Lung microvascular endothelial cell (primary cell): ENCODE measurements at places on chromosomes 7 and 10. TPM values are rescaled to one million over a fixed set of nuclear protein-coding genes. Genes with fewer than 3 reads are reported as not detected.

- peak; percentile 11 for DNase-seq
Measured at GRCh38 chr10:119620241-119621077, 23.7 kb upstream of the TIAL1 start.

The HOXA11 gene
- 0.22 TPM in 1 of 2 replicates, not detected in the other for total RNA-seq

The ATXN7L1 gene
- total RNA-seq: 3.5 and 4.6 TPM in 2 replicates

The UNC5B gene
- 10.9 and 12.9 TPM in 2 replicates for total RNA-seq

- peak; percentile 61 for DNase-seq
Measured at GRCh38 chr10:31134311-31134952, 102.8 kb upstream of the ZNF438 start.

DNA sequence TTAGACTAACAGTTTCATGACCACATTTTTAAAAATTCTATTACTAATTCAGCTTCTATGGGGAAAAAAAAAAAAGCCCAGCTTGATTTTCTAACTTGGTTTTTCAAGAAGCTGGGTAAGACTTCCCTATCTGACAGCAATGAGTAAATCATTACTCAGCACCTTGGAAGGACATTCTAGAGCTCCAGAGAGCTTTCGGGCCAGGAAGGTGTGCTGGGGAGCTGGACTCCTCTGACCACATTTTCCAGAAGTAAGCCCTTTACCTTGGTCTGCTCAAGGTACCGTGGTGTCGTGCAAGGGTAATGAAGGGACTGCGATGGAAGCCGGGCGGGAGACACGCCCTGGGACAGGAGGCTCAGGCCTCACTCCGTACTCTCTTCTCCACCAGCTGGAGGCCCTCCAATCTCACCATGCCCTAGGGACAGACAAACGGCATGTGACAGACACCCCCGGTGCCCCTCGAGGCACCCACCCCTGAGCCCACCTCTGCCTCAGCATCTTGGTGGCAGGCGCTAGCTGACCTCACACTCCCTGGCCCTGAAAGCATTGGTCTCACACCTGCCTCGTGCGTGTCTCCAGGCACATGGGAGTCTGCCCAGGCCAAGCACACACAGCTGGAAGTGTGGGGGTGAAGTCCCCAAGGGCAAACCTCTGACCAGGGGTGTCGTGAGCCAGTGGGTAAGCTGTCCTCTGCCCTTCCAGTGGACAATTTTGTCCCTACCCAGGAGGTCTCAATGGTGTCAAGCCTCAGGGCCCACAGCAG lies 152.1 kb downstream of the OAT start:
- no peak for DNase-seq

DNA sequence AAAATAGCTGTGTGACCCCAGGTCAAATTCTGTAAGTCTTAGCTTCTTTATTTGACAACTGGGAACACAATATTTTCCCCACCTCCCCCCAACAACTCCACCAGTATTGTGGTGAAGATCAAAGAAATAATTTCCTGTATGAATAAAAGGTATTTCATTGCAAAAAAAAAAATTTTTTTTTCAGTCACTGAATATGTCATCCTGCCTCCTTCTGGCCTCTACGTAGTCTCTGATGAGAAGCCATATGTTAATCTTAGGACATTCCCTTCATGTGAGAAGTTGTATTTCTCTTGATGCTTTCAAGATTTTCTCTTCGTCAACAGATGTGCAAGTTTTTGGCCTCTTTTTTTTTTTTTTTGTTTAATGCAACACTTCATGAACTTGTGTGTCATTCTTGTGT lies 33.0 kb downstream of the ZNF33A start:
- DNase-seq: no peak

GRCh38 chr10:71333129-71333887 lies 14.2 kb downstream of the SLC29A3 start:
- DNase-seq: no peak

DNA sequence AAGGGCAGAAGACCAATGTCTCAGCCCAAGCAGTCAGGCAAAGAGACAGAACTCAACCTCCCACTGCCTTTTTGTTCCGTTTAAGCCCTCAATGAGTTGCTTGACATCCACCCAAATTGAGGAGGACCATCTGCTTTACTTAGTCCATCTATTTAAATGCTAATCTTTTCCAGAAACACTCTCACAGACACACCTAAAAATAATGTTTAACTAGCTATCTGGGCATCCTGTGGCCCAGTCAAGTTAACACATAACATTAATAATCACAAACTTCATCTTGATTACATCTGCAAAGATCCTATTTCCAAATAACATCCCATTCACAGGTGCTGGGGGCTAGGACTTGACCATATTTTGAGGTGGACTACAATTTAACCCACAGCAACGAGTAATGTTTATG lies 115.7 kb downstream of the RAB11FIP2 start:
- no peak for DNase-seq

The SPDYE1 gene
- not detected in 2 replicates for total RNA-seq

The POR gene
- 67.6 and 132 TPM in 2 replicates for total RNA-seq

The MRC1 gene
- 148 and 201 TPM in 2 replicates for total RNA-seq

DNA sequence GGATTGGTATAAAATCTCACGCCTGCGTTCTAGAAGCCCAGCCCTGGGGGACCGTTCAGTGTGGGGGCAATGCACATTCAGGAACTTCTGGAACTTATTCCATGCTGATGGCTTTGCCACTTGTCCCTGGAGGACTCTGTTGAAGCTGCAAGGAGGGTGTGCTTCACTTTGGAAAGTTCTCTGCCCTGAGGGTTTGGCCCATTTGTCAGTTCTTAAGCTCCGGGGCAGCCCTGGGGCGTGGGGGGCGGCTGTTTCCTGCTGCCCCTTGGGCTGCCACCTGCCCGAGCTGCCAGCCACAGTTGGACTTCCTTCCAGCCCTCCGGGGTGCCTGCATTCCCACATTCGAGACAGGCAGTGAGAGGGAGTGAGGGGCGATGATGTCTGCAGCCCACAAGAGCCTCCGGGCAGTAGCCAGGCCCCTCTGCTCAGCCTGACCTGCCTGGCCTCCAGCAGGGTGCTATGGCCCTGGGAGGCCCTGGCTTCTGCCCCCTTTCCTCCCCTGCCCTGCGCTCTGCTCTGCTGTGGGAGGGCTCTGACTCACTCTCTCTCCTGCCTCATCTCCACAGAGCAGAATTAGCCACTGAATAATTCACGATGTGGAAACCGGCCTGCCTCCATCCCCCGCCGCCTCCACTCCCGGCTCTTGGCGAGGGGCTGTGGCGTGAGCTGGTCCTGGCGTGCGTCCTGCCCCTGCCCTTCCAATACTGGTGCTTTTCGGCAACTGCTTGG lies 1.9 kb downstream of the TTYH3 start:
- peak; percentile 69 for DNase-seq

- DNase-seq: no peak
Measured at GRCh38 chr7:46932306-46932675, 649.6 kb downstream of the TNS3 start.

The SGPL1 gene
- 8.1 and 16.5 TPM in 2 replicates for total RNA-seq

The GFRA1 gene
- total RNA-seq: 5.7 and 18.5 TPM in 2 replicates

- DNase-seq: no peak
Measured at GRCh38 chr7:47534322-47535034, 47.4 kb downstream of the TNS3 start.

DNA sequence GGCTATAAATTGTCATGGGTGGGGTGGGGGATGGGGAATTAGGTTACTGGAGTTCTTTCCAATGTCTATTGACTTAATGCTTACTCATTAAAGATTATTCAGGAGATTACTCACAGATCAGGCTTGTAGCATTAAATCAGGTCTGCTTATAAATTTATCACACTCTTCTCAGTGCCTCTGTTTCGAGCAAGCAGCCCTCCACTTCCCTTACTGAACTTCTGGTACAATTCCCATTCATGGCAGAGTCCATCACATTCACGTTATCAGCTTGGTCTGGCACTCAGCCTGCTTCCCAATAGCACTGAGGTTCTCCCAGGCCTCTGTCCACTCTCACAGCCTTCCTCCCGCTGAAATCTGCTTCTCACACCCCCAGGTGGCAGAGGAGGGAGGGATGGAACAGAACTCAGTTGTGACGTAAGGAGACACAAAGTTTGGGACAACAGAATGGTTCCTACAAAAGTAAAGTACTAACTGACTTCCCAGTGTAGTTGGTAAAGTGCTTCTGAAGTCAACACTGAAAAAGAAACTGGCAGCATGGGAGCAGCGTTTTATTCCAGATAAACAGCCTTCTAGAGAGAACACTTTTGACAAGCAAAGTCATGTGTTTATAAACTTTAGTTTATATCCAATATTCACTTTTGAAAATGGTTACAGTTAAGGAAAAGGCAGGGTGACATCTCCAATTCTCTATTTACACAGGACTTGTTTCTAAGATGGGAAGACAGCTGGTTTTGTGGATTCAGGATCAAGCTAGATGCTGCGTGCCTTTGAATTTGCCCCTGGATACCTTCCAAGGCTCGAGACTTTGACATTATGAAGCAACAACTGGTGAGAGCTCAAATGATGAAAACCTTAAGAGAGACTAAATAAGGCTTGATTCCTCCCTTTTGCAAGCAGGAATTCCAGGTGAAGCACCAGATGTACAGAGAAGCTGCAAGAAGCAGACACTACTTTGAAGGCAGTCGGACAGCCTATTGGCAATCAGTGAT lies 81.4 kb downstream of the ATXN7L1 start:
- DNase-seq: peak; percentile 18

The C10orf62 gene
- total RNA-seq: not detected in 2 replicates

DNA sequence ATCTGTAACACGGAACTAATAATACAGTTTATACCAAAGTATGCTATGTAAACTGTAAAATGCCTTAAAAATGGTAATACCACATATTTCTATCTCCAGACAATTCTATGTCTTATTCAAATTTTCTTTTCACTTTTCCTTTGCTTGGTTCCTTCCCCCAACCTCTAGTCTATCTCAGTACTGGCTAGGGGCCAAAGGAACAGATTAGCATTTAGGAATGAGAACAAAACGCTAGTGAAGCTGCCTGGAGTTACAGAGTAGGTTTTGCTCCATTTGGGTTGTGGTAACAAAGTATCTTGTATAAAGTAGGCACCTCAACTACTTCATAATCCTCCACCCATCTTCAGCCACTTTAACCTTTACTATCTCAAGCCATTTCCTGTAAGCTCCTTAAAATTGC lies 94.1 kb downstream of the HBP1 start:
- DNase-seq: no peak

GRCh38 chr10:78000956-78001472 lies 28.3 kb downstream of the POLR3A start:
- DNase-seq: no peak

DNA sequence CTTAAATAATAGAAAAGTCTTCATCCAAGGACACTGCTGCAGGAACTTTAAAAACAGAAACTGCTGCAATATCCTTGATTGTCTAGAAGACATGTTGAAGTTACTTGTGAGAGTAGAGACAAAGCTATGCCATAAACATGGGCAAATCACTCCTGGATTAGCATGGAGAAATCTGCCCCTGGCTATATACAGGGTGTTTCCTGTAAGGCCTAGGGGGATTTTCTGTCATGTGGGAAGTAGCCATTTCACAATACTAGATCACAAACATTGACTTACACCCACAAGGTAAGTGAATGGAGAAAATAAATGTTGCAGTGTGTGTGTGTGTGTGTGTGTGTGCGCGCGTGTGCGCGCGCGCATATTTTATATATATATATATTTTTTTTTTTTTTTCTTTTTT lies 35.2 kb upstream of the PDK4 start:
- DNase-seq: no peak

The SLC18A3 gene
- not detected in 2 replicates for total RNA-seq

GRCh38 chr10:131821378-131822012 lies 79.3 kb upstream of the PPP2R2D start:
- DNase-seq: no peak

The NKX1-2 gene
- not detected in 2 replicates for total RNA-seq
